ENCODE measurements at places on chromosomes 1 and 21.

GRCh38 chr1:9234223-9235095 lies at the start of gene H6PD:
Gene H6PD (plus strand): TSS chr1:9234774. CDS start chr1:9244935, 10,161 bp downstream.
- peak; percentile 28 for DNase-seq

DNA sequence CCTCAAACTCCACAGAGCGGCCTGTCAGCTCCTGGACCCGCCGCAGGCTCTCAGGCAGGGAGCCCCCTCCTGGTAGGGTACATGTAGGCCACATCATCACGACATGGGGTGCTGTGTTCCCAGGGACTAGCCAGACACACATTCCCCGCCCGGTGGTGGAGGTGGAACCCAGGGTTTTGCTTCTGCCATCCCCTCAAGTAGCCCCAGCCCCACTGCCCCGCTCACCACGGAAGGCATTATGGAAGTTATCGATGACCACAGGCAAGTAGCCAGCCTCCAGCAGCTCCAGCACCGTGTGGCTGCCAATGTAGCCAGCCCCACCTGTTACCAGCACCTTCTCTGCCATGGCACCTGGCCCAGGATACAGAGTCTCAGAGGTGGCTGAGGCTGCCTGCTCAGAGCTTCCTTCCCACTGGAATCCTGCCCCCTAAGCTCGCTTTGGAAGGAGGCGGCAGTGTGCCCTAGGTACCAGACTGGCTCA lies 1.9 kb downstream of the GALE start:
- no peak for DNase-seq

- DNase-seq = peak; percentile 59
These were observed 37.6 kb downstream of the PIK3CD start for GRCh38 chr1:9689011-9689706.

DNA sequence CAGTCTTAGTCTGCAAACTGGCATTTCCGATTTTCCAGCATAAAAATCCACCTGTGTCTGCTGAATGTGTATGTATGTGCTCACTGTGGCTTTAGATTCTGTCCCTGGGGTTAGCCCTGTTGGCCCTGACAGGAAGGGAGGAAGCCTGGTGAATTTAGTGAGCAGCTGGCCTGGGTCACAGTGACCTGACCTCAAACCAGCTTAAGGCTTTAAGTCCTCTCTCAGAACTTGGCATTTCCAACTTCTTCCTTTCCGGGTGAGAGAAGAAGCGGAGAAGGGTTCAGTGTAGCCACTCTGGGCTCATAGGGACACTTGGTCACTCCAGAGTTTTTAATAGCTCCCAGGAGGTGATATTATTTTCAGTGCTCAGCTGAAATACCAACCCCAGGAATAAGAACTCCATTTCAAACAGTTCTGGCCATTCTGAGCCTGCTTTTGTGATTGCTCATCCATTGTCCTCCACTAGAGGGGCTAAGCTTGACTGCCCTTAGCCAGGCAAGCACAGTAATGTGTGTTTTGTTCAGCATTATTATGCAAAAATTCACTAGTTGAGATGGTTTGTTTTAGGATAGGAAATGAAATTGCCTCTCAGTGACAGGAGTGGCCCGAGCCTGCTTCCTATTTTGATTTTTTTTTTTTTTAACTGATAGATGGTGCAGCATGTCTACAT lies 2.5 kb upstream of the OLFML3 start:
- no peak for DNase-seq

GRCh38 chr1:111133866-111134265 lies 6.0 kb downstream of the DRAM2 start:
- DNase-seq = no peak

DNA sequence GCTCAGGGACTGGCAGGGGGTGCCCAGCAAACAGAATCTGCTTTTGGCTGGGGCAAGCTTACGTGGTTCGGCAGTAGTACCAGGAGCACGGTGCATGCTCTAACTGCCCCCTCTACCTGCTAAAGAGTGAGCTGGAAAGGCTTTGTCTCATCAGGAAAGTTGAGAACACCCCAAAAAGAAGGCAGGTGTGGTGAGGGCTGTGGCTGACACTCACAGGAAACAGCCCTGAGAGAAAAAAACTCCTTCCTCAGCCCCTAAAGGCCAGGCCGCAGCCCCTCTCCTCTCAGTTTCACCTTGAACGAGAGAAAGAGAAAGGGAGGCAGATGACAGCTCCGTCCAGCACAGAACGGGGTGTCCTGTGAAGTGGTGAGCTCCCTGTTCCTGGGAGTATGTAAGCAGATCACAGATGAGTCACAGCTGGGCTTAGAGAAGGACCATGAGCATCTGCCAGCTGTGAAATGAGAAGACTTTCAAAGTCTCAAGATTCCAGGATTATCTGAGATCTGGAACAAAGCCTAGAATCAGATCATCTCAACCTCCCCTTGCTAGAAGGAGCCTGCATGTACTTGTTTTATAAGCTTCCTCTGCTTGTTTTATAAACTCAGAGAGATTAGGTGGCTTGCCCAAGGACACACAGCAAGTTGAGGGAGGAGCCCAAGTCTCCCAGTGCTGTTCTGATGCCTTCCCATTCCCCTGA lies 13.4 kb downstream of the LAPTM5 start:
- no peak for DNase-seq

- no peak for DNase-seq
These were observed 710.2 kb downstream of the AMY1C start for GRCh38 chr1:104459886-104460285.

DNA sequence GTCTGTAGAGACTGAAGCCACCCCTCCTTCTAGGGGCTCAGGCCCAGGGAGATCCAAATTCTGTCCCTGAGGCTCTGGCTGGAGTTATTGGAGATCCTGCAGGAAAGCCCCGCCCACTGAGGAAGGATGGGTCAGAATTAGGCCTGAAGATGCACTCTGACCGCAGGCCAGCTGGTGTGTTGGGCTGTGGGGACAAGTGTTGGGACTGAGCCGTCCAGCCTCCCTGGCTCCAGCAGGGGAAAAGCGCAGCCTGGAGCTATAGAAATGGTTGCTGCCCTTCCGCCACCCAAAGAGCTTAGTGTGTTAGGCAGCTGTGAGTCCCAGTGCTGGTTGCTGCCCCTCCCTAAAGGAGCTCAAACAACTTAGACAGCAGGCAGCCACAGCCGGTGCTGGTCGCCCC lies 33.0 kb upstream of the PRRX1 start:
- no peak for DNase-seq

DNA sequence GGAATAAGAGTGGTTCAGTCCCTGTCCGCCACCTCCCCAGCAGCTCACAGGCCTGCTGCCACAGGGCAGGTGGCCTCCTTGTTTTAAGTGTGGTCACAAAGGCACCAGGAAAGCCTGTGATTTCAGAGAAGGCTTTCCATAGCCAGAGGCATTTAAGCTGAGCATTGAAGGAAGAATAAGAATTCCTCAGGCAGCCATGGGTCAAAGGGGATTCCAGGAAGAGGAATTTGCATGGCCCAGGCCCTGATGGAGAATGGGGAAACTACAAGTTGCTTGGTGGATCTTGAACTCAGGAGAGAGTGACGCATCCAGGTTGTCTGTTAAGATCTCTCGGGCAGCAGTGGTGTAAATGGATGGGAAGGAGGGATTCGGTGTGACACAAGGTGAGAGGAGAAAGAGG lies 66.7 kb downstream of the KLHDC7A start:
- no peak for DNase-seq

- peak; percentile 21 for DNase-seq
These were observed at the start of gene S100A2 for GRCh38 chr1:153565529-153566374. Gene S100A2 (minus strand): TSS chr1:153565844. CDS start chr1:153563877, 1,967 bp downstream.

GRCh38 chr1:227994632-227995300 lies 12.0 kb upstream of the WNT3A start:
- no peak for DNase-seq

Data from activated CD8-positive, alpha-beta memory T cell treated with anti-CD3 and anti-CD28 coated beads for 4 hours (primary cell).